ENCODE measurements at places on chromosomes 16 and 17. TPM values are rescaled to one million over a fixed set of nuclear protein-coding genes. Genes with fewer than 3 reads are reported as not detected.

- no peak for DNase-seq
Measured at GRCh38 chr16:80606221-80606766, 65.5 kb downstream of the DYNLRB2 start.

DNA sequence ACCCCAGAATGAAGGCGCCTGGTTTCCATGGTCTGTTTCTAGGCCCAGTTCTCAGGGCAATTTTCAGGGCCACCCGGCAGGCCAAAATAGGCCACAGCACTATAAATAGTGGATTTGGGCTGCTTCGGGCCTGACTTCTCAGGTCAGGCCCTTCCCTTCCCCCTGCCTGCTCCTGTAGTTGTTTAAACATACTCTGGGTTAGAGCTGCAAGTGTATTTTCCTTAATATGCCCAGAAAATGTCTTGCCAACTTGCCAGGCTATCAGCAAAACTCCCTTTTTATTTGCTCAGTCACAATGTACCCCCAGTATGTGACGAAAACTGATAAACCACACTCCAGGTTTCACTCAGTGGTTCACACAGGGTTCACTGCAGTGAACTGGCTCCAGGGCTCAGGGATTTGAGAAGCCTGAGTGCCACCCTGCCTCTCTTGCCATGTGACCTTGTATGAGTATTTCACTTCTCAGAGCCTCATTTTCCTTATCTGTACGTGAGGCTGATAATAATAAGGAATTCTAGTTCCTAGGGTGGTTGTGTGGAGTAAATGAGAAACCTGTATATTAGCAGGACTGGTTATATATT lies 76.5 kb downstream of the GPRC5B start:
- no peak for DNase-seq

- no peak for DNase-seq
Measured at GRCh38 chr17:1834380-1835149, 4.8 kb downstream of the RPA1 start.

The PNMT gene
- total RNA-seq = 0.91 TPM

DNA sequence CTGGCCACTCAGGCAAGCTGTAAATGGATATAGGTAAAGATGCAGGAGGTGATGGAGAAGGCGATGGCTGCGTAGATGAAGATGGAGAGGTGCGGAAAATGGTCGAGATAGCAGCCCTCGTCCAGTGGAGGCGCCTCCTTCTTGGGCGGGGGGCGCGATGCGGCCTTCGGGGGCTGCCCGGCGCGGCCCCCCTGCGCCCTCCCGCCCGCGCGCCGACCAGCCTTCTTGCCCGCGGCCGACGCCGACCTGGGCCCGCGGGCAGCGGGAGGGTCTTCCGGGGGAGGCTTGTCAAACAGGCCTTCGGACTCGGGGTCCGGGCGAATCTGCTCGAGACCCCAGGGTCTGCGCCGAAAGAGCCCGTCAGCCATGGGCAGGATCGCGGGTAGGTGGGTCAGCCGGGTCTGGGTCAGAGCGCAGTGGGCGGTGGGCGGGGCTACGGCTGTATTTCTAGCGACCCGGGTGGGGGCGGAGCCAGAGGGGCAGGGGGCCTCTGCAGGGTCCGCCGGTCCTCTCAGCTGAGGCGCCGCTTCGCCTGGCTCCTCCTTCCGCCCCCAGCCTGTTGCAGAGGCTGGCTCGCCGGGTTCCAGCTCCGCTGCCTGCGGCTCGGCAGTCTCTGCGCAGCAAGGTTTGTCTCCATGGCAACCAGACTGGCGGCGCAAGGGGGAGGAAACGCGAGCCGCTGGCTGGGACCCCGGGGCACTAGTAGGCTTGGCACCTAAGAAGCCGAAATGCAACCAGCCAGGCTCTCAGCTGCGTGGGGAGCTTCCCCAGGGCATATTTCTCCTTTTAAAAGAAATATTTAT lies 14.4 kb downstream of the MIS12 start:
- peak; percentile 89 for DNase-seq

The KCNG4 gene
- not detected for total RNA-seq

The TBC1D3 gene
- total RNA-seq = 2.5 TPM

The ITGB4 gene
- total RNA-seq = 2.4 TPM

DNA sequence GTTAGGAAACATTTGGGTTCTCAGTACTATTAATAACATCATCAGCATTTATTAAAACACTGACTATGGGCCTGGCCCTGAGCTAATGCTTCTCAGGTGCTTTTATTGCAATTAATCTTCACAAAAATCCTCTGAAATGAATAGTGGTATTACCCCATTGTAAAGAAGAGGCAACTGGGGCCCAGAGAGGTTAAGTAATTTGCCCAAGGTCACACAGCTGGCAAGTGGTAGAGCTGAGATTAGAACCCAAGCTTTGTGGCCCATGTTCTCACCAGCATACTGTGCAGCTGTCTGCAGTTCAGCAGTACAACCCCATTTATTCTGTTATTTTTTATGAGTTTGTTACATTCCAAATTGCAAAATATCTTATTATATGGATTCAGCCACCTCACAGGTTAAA lies 82.3 kb downstream of the TBC1D16 start:
- DNase-seq = no peak
